Type B pancreatic cell (in vitro differentiated cells): ENCODE measurements at places on chromosomes 16 and 17. TPM values are rescaled to one million over a fixed set of nuclear protein-coding genes. Genes with fewer than 3 reads are reported as not detected.

The MT1M gene
- not detected in 2 replicates for total RNA-seq

The PEX12 gene
- total RNA-seq, result 6.9 and 7.7 TPM in 2 replicates

The CLDN6 gene
- total RNA-seq, result 98.9 and 243 TPM in 2 replicates

The NPIPA8 gene
- total RNA-seq, result 0.31 TPM in 1 of 2 replicates, not detected in the other

The ABCA10 gene
- total RNA-seq, result 1.1 and 1.2 TPM in 2 replicates

The GNGT2 gene
- total RNA-seq, result 0.34 TPM in 1 of 2 replicates, not detected in the other

The CACNG5 gene
- 0.68 TPM in 1 of 2 replicates, not detected in the other for total RNA-seq

The MT1F gene
- total RNA-seq, result 5.9 and 6.5 TPM in 2 replicates

The ADAM11 gene
- total RNA-seq, result 4.6 and 4.7 TPM in 2 replicates

The CDK10 gene
- total RNA-seq, result 104 and 132 TPM in 2 replicates

The SULT1A2 gene
- 3.5 and 14.2 TPM in 2 replicates for total RNA-seq

The ACE gene
- 3.6 and 9.1 TPM in 2 replicates for total RNA-seq

The RRAD gene
- total RNA-seq, result 1.3 and 2.5 TPM in 2 replicates

The ZNF174 gene
- total RNA-seq, result 10.8 and 14.9 TPM in 2 replicates

The ADGRG3 gene
- total RNA-seq, result not detected in 2 replicates

The KRTAP4-1 gene
- total RNA-seq, result not detected in 2 replicates

- DNase-seq, result no peak
Observed at GRCh38 chr16:86314402-86315025, 195.8 kb upstream of the FOXF1 start.

DNA sequence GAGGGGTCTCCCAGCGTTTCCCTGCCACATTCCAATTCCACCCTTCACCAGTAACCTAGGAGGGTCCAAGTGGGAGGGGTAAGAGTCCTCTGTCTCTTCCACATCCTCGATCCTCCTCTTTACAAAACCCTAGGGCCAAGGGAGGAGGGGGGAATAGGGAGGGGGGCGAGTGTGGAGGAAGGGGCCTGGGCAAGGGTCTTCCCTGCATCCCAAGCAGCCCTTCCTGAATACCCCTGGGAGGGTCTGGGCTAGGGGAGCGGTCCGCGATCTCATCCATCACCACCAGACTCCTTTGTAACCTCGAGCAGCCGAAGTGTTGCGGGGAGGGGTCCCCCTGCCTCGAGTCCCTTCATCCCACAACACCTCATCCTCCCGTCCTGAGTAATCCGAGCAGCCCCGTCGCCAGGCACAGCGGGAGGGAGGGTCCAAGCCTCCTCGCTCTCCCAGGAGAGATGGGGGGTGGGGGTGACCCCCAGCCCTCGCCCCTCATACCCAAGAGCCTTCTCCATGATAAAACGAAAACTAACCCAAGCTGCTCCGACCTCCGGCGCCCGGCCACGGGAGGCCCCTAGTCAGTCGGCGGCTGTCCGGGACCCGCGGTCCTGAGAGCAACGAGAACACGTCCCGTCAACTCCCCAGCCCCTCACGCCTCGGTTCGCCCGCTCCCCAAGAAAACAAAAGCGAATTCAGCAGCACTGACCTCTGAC is 502 bp downstream of the SMPD3 start:
- DNase-seq, result no peak

- DNase-seq, result no peak
Observed at GRCh38 chr16:9670033-9670432, 512.2 kb downstream of the GRIN2A start.

- no peak for DNase-seq
Observed at GRCh38 chr17:83190601-83191387, 111.4 kb downstream of the METRNL start.

GRCh38 chr16:83713597-83713996 is 94.2 kb upstream of the HSBP1 start:
- DNase-seq, result no peak

DNA sequence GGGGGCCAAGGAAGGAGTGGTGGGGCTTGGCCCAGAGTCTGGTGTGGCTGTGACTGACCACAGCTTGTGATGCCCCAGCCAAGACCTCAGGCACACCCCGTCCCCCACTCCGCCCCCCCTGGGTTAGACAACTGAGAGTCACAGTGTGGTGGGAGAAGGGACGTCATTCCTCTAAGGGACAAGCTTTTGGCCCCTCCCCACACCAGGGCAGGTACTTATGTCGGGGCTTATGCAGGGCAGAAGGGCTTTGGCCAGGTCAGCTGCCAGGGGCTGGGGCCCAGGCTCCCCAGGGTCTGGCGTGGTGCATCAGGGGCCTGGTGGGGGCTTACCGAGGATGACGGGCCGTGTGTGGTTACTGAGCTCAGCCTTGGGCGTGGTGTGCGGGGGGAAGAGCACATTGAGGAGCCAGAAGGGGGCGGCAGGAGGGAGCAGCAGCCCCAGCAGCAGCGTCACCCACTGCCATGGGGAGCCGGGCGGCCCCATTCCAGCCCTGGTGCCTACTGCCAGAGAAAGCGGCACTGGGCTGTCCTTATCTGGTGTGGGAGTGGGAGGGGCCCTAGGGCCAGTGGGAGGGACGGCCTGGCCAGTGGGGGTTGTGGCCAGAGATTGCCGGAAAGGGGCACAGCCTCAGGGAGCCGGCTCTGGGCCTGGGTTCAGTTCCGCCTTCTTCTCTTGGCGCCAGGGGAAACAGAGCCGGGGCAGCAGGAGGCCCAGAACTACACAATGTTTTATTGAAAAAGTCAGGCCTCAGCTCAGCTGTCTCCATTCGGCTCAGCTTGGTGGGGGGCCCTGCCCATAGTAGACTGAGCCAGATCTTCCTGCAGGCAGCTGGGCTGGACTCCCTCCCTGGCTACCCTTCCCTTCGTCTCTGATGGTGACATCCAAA is at the start of gene LCAT:
TSS of gene LCAT (minus strand) at position 502 of the 886 bp plus-strand sequence. CDS start at position 483, 19 bp downstream.
- DNase-seq, result no peak

- no peak for DNase-seq
Observed at GRCh38 chr17:7775051-7775450, 57.5 kb downstream of the DNAH2 start.

DNA sequence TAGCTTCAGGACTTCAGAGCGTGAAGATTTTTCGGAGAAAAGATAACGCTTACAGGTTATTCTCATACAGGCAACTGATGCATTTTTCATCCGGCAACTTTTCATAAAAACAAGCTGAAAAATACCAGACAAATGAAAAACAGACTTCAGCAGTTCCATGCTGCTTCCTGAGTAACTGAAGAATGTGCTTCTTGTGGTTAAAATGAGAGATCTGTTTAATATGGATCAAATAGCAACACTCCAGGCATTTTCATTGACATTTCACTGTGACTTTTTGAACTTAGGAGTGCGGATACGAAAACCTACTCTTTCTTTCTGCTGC is 705 bp upstream of the PITPNC1 start:
- no peak for DNase-seq

GRCh38 chr17:37713028-37713431 is 31.8 kb downstream of the HNF1B start:
- no peak for DNase-seq

DNA sequence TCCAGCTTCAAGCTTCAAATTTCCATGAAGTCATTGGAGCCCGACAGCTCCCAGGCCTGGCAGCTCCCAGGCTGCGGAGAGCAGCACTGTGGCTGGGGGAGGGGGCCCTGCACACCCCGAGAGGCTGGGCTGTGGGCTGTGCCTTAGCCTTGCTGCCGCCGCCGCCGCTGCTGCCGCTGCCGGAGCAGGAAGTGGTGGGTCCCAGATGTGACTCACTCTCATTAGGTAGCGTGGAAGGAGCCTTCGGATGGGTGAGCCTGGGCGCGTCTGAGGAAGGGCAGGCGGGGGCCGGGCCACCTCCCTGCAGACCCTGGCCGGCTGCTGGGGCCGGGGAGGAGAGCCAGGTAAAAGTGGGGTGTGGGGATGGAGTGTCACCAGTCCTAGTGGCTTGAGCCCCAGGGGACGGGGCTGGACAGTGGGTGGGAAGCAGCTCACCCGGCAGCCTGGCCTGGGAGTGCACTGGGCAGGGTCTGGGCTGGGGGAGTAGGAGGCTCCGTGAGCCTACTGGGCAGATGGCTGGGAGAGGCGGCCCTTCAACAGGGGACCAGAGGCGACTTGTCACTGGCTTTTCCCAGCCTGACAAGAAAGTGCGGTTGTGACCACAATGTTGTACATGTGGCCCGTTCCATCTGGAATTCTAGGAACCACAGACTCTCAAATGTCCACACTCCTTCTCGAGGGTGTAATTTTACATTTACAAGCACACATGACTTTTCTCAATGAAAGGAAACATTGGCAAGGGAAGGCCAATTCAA is at the start of gene ADCY7:
TSS of gene ADCY7 (plus strand) at position 215 of the 755 bp plus-strand sequence. CDS start 21,629 bp downstream, outside the sequence.
- no peak for DNase-seq

DNA sequence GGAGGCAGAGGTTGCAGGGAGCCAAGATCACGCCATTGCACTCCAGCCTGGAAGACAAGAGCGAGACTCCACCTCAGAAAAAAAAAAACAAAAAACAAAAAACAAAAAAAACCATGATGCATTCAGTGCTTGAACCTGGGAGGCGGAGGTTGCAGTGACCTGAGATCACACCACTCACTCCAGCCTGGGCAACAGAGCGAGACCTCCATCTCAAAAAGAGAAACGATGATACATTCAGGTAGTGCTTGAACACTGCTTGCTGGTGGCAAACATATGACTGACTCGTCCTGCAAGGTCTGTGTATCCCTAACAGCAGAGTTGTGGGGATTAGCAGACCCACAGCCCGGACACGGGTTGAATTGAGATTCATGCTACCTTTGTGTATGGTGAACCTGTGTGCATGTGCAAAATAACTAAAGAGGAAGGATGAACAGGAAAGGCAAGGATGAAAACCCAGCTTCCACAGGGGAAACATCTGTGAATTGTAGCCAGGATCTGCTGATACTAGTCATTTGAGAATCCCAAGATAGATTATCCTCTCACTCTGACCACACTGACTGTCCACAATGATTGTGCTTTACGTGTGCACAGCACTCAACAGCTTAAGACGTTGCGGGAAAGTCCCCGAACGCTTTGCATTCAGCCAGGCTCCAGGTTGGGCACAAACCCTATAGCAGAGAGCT is 52.4 kb upstream of the MRPS23 start:
- no peak for DNase-seq

GRCh38 chr16:55736671-55737070 is 80.9 kb downstream of the SLC6A2 start:
- no peak for DNase-seq

- no peak for DNase-seq
Observed at GRCh38 chr16:86911437-86911958, 333.1 kb downstream of the FOXL1 start.

- no peak for DNase-seq
Observed at GRCh38 chr16:81190667-81191066, 47.8 kb upstream of the BCO1 start.

- DNase-seq, result no peak
Observed at GRCh38 chr17:82874011-82874835, 34.4 kb upstream of the ZNF750 start.

DNA sequence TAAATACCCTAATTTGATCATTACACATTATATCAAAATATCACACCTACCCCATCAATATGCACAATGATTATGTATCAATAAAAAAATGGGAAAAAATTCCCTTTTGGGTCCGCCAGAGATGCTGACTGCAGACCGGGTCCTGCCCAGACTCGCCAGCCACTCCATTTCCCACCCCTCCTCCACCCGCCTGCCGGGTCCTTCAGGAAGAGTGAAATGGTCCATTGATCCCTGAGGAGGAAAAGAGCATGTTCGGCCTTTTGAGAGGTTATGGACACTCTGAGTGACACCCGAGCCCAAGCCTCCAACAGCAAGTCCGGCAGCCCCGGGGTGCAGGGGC is 123.9 kb upstream of the ZFHX3 start:
- no peak for DNase-seq

- no peak for DNase-seq
Observed at GRCh38 chr17:53896047-53896446, 73.3 kb downstream of the KIF2B start.

DNA sequence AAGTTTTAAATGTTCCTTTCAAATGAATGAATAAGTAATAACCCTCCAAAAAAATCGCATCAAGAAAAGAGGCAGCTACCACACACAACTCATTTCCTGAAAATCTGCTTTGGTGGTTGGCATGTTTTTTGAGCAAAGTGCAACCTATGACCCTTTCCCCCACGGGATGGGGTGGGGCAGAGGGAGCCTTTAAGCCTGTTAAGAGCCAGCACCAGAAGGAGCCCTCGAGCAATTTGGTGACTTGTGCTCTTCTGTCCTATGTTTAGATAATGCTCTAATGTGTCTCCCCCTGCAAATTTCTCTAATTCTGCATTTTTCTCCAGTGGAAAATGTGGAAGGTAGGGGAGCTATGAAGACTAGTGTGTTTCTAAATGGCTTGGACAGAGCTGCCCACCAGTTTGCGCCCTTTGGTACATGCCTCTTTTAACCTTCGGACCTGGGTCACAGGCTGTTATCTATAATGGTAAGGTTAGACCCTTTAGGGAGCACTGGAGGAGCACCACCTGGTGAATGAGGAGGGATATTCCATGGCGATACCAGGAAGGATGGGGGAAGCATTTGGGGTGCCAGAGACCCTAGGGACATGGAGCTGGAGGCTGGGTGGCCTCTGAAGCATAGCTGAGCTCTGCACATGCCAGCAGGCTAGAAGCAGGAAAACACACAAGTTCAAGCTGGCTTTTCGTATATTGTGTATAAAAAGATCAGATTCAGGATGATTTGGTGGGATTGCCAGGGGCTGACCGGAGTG is 1.6 kb downstream of the PYCARD start:
- no peak for DNase-seq

- no peak for DNase-seq
Observed at GRCh38 chr16:1614456-1615102, 2.4 kb downstream of the CRAMP1 start.

GRCh38 chr17:4934173-4934979 is 2.3 kb downstream of the GP1BA start:
- no peak for DNase-seq

DNA sequence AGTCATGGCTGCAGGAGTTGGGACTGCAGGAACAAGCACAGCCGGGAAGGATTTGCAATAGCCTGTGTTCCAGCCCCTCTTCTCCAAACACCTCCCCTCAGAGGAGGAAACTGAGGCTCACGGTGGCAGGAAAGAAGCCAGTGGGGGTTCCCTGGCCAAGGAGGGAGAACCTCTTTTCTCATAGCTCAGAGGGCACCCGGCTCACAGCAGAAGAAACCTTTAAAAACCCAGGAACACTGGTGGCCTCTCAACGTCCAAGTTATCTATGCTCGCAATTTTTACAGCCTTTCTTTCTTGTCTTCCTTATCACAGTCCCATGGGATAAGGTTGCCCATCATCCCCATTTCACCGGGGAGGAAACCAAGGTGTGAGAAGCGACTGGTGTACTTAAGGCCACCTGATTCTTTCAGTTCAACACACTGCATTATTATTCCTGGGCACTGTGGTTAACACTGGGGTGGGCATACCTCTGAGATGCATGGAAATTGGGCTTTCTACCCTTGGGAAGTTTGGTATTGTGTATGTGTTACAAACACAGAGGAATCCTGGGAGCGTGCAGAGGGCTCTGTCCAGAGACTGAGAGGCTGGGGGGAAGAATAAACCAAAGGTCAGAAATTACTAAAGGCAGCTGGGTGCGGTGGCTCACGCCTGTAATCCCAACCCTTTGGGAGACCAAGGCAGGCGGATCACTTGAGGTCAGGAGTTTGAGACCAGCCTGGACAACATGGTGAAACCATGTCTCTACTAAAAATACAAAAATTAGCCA is 791 bp upstream of the ZNF629 start:
- no peak for DNase-seq
